Fibroblast of the aortic adventitia (primary cell): ENCODE measurements at places on chromosomes 6 and 20.

- no peak for DNase-seq
These were observed 25.3 kb upstream of the PYGB start for GRCh38 chr20:25222461-25223178.

- no peak for DNase-seq
These were observed 1124.6 kb upstream of the MAP3K7 start for GRCh38 chr6:91711518-91711917.

GRCh38 chr6:82144007-82144851, 103.3 kb downstream of the IBTK start:
- peak; percentile 94 for DNase-seq

- DNase-seq = no peak
These were observed 15.3 kb upstream of the BPIFB1 start for GRCh38 chr20:33267701-33268100.

DNA sequence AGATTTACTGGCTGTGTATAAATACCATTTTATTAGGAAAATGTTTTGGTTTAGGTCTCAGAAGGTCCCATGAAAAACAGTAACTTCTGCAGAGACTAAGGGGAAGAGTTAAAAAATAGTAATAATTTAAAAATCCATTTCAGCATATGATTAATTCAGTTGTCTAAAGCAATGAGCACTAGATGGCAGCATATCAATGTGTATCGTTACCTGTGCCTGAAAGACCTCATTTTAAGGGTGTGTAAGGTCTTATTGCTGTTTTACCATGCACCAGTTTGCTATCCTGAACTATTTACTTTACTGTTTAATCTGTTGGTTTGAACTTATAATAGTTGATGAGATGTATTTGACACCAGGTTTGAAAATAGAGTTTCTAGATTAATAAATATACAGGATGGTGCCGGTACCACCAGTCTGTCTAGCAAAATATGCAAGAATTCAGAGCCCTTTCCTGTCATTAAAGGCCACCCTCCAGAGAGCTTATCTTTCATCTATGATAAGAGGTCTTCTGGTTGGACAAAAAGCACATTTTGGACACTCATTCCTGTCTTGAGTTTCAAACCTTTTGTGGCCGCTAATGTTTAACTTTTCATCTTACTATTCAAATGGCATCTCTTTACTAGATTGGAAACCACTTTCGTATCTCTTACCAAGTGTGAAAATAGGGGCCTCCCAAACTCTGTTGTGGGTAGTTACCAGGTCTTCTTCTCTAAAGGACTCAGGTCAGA, 8.9 kb upstream of the AHI1 start:
- DNase-seq = peak; percentile 82

DNA sequence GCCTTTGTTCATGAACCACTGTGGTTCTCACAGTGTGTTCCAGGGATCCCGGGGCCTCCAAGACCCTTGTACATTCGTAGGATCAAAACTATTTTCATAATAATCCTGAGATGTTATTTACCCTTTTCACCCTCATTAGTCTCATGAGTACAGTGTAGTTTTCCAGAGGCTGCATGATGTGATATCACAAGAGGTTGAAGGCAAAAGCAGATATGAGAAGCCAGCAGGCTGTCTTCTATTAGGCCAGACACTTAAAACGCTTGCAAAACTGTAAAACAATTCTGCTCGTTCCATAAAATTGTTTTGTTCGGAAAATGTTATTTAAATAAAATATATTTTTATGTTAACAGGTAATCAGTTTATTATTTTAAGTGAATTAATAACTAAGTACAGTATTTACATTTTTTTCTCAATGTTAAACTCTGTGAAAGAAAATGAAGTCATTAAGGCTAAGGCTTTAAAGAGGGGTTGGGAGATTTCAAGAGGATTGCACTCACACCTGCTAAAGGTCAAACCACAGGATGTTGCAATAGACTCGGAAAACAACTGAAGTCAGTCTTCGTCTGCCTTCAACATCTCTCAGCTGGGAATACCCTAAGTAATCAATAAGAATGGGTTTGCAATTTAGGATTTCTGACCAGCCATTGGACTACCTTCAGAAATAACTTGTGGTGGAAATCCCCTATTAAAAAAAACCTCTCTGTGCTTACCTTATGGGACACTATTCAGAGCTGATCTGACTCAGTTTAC, 474.2 kb downstream of the KIF16B start:
- DNase-seq = no peak

- DNase-seq = no peak
These were observed 864.2 kb upstream of the FLRT3 start for GRCh38 chr20:15201602-15202001.

GRCh38 chr6:84213217-84213616, 14.2 kb downstream of the CEP162 start:
- DNase-seq = no peak

GRCh38 chr20:42027746-42028268, 409.6 kb upstream of the CHD6 start:
- DNase-seq = no peak

DNA sequence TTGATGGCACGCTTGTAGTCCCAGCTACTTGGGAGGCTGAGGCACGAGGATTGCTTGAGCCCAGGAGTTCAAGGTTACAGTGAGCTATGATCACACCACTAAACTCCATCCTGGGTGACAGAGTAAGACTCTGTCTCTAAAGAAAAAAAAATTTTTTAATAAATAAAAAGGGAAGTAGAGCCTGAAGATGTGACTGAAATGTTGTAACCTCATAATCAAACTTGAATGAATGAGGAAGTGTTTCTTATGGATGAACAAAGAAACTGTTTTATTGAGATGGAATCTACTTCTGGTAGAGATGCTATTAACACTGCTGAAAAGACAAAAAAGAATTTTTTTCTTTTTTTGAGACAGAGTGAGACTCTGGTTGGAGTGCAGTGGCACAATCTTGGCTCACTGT, 6.7 kb downstream of the MAK start:
- no peak for DNase-seq

- DNase-seq = peak; percentile 98
These were observed 34.1 kb downstream of the CEBPB start for GRCh38 chr20:50224531-50225255.
